NT2/D1 (cell line): ENCODE measurements at places on chromosomes 4 and X.

DNA sequence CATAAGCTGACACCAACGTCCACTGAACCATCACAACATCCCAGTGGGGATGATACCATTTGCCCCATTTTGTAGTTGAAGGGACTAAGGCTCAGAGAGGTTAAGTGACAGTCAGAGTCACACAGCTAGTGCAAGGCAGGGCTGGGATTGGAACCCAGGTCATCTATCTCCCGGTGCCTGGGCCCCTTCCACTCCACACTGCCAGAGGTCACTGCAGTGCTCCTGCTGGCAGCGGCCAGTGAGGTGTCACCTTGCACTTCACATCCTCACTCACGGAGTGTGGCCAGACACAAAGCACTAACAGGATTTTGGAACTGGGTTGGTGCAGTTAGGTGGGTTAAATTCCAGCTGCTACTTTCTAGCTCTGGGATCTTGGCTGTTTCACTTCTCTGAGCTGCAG is 118.7 kb downstream of the ENPP6 start:
- no peak for DNase-seq

DNA sequence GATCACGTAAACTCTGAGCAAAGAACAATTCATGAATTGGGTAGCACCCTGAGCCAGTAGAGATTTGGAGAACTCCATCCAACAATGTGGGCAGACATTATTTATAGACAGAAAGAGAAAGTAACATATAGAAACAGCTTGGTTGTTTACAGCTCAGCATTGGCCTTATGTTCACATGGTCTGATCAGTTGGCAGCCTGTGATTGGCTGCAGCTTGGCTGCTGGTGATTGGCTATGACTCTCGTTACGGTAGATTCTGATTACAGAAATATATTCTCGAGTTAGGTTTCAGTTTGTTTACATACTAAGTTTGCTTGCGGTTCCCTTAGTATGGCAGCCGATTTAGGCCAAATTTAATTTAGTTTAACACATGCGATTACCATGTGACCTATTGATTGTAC is 663.4 kb downstream of the RAPGEF2 start:
- no peak for DNase-seq

GRCh38 chr4:20251796-20252655 is at the start of gene SLIT2:
TSS of gene SLIT2 (plus strand) at chr4:20251905. CDS start at chr4:20253816, 1,911 bp downstream.
- DNase-seq: peak; percentile 69

DNA sequence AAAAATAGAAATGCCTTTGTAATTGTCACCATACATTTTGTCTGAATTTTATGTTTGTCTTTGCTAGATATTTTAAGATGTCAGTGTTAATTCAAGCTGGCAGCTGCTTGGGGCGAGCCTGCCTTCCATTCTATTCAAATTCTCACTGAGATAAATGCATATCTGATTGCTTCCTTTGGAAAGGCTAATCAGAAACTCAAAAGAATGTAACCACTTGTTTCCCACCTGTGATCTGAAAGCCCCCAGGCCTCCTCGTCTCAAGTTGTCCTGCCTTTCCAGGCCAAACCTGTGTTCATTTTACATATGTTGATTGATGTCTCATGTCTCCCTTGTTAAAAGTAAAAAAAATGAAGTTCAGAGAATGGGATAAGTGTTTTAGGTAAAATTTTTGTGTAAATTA is 318.7 kb upstream of the TECRL start:
- DNase-seq: peak; percentile 43

- no peak for DNase-seq
Measured at GRCh38 chr4:101156619-101157310, 190.6 kb downstream of the PPP3CA start.

- no peak for DNase-seq
Measured at GRCh38 chrX:98338544-98338943, 1454.8 kb downstream of the RPA4 start.

- DNase-seq: no peak
Measured at GRCh38 chr4:87333267-87333666, 10.6 kb upstream of the HSD17B13 start.

- DNase-seq: no peak
Measured at GRCh38 chr4:39565878-39566600, 38.8 kb upstream of the UGDH start.

DNA sequence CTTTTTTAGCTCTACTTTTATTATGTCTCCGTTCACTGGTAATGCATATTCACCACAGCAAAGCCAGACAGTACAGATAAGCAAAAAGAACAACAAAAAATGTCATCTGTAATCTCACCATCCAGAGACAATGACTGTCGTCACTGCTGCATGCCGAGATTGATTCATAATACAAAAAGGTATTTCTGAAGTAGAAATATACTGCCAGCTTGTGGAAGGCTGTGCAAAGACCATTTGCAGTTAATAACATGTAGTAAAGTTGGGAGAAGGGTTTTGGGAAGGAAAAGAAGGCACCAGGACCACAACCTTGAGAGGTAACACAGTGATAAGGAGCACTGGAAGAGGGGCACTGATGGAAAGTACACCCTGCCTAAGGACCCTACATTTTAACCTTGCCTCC is 223.0 kb upstream of the ZIC3 start:
- no peak for DNase-seq

GRCh38 chr4:1407657-1408333 is 1.6 kb upstream of the NKX1-1 start:
- no peak for DNase-seq

DNA sequence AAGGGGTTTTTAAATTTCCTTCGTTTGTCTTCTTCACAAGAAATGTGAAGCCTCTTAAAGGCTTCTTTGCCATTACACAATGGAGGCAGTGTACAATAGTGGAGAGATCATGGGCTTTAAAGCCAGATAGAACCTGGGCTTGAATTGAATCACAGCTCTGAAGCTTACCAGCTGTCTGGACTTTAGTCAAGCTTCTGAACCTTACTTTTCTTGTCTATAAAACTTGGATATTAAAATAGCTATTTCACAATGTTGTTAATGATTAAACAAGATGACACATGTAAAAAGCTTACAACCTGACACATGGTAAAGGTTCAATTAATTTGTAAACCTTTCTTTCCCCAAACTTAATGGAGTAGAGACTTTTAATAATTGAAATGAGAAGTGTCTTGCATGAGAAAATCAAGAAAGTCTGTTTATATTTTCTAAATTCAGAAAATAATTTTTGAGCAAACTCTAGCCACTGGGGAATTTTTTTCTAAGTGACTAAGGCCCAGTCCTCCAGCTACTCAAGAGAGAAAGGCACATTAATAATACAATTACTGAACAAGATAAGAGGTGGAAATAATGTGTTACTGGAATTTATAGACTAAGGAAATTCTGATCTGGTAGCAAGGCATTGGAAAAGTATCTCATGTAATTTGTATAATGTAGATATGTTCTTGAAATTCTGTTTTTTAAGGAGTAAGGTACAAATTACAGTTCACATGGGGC is 21.7 kb upstream of the TBC1D8B start:
- DNase-seq: no peak

DNA sequence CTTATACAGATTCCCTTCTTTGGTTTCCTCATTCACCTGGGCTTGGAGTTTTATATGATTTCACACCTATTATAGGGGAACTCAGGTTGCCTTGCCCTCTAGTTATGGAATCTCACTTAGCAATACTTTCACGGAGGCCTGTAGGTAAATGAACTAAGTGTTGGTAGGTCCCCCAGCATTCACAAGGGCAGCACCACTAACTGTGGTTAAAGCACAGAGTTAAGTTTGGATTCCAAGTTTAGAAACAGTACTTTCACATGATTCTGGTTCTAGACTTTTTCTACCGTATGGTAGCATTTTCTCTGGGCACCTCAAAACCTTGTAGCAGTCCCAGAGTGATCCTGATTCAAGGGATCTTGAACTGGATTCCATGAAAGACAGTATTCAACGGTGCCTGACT is 46.4 kb downstream of the SH2D1A start:
- DNase-seq: no peak

DNA sequence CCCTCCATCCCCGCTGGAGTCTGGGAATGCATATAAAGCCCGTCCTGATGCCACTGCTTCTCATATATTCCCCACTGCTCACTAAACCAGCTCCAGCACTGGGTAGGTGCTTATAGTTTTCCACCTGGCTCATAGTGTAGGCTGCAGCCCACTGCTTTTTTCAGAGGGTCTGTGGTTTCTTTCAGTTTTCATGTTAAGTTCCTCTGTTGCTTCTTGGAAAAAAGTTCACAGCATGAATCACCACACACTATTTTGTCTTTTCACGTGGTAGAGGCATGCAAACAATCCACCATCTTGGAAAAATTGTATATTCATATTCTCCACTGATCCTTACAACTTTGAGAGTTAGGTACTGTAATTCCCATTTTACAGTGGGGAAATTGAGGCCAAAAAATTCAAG is 39.4 kb downstream of the DCLK2 start:
- no peak for DNase-seq

GRCh38 chr4:72378901-72379300 is 190.1 kb downstream of the ADAMTS3 start:
- DNase-seq: no peak

DNA sequence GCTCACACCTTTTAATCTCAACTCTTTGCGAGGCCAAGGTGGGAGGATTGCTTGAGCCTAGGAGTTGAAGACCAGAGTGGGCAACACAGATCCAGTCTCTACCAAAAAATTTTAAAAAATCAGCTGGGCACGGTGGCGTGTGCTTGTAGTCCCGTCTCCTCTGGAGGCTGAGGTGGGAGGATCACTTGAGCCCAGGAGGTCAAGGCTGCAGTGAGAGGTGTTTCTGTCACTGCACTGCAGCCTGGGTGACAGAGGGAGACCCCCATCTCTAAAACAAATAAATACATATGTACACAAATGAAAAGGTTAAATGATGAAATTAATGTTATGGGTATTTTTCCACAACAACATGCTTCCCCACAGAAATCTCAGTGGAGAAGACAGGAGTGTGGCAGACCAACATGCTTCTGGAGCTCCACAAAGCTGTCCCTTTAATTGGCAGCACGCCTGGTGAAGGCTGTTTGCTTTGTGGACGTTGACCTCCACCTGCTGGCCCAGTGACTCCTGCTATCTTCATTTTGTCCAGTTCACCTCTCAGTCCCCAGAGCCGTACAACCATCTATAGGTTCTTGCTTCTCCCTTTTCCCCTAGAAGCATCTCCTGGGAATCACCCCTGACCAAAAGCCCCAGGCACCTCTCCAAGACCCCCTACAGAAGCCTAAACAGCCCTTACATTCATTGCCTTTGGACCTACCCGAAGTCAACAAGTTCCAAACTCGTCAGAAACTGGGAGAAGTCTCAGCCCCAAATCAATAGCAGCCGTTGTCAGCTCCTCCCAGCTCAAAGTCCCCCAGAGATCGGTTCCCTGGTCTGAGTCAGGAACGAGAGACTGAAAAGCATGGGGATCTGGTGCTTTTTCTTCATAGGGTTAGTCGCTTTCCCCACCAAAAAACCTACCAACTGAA is 36.4 kb upstream of the CD99 start:
- DNase-seq: no peak

DNA sequence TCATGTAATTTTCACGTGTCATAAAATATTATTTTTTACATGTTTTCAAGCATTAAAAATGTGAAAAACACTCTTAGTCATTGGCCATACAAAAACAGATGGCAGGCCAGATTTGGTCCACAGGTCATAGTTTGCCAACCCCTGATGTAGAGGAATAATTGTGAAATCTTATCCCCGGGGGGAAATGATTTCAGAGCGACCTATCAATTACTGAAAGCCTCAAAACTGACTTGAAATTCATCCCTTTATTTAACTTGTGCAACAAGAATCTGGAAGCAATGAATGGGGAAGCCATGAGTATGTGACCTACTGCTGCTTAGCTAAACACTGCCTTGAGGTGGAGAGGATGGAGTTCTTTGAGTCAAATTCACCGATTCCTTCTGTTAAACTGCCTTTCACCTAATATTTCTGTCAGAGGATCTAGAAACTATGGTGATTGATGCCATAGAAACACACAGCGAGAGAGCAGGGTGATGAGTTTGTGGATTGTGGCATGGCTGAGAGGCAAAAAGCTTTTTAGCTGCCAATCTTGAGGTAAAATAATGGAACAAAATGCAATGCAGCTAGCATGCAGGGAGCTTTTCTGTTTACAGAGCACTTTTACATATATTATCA is 30.3 kb upstream of the BRS3 start:
- no peak for DNase-seq

- DNase-seq: no peak
Measured at GRCh38 chrX:23902419-23902818, 5.3 kb downstream of the APOO start.

DNA sequence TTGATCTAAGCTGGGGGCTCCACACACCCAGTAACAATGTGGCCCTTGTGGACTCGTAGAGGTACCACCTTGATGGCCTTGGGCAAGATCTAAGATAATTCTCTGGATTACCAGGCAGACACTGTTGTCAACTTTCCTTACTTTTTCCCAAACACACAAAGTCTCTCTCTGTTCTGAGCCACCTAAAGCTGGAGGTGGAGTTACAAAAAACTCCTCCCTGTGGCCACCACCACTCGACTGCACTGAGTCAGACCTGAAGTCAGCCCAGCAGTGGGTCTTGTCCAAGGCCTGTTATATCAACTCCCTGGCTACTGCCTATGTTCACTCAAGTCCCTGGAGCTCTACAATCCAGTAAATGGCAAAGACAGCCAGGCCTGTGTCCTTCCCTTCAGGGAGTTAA is 70.1 kb upstream of the TECRL start:
- no peak for DNase-seq
